ENCODE measurements at places on chromosomes 13 and 19.
A peak's percentile ranks its signal among the peaks of the same experiment; 100 is the strongest.

GRCh38 chr13:99989276-99990125, 7.9 kb downstream of the ZIC2 start:
- DNase-seq, result peak; percentile 4

GRCh38 chr13:75318138-75318833, 163.7 kb downstream of the TBC1D4 start:
- peak; percentile 12 for DNase-seq

GRCh38 chr13:31236211-31236786, 36.5 kb downstream of the B3GLCT start:
- no peak for DNase-seq

DNA sequence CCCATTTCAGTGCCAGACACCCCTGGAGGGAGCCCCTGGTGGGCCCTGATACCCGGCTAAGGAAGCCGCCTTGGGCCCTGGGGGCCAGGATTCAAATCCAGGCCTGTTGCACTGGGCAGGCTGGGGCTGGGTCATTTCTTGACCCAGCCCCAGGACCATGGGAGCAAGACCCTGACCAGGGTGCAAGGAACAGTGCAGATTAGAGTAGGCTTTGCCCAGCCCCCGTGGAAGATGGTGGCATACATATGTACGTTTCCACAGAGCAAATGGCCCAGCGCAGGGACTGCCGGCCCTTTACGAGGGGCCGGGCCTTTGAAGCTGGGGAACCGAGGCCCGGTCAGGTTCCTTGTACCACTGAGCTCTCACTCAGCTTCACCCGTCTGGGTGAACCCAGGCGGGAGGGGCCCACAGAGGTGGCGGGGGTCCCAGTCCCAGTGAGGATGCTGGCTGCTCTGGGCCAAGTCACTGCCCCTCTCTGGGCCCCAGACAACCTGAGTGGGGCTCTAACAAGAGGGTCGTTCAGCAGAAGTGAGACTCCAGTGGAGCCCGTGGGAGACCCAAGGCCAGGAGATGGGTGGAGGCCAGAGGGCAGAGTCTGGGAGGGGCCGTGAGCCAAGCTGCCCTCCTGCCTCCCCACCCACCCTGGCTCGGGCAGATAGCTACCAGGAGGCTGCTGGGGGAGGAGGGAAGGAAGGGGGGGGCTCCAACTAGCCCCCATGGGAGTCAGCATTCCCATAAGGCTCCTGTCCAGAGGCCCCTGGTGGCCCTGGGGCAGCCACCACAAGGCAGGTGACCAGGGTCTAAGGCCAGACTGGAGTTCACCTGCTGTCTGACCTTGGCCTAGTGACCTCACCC, 2.7 kb downstream of the MKNK2 start:
- DNase-seq, result no peak

GRCh38 chr19:43721469-43722048, 5.7 kb downstream of the IRGC start:
- no peak for DNase-seq

Data from CD4-positive, alpha-beta T cell treated with Interleukin-6 for 4 hours (primary cell).